NCI-H1694 treated with DMSO at 0.1 percent for 48 hours (cell line): ENCODE measurements at places on chromosomes 2 and 18.
A peak's percentile ranks its signal among the peaks of the same experiment; 100 is the strongest.

DNA sequence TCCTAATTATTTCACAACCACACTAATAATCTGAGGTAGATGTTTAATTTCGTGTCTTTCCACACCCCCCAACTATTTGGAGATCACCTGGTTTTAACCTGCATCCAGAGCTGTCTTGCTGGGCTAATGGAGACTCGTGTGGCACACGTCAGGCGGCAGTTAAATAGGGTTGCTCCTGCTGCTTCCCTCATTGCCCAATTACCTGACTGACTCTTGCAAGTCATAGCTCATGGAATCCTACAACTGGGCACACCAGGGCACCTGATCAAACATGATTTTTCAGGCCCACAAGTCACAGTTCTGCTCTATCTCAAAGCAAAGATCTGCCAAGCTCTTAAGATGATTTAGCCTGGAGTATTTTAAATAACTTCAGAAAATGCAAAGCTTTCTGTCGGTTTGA, 1430.4 kb upstream of the ACVR2A start:
- no peak for DNase-seq

- DNase-seq: no peak
These were observed 10.6 kb upstream of the MOCOS start for GRCh38 chr18:36176711-36177110.

GRCh38 chr2:82837588-82838304, 1621.3 kb downstream of the SUCLG1 start:
- peak; percentile 2 for DNase-seq

DNA sequence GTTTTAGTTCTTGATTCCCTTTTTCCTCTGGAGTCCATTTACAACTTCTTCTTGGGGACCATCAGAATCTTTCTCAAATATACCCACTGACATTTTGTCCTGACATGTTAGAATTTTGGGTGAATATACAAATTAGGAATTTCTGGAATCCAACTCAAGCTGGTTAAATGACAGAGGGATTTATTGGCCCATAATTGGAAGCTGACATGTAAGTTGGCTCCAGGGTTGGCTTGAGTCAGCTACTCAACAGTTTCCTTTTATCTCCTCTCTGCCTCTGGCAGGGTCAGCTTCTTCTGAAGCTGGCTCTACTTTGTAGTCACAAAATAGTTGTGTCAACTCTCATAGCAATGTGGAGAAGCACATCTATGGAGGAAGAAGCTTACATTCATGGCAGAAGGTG, 36.6 kb upstream of the PPP1R1C start:
- DNase-seq: no peak
